ENCODE measurements at places on chromosomes 16 and 17.

DNA sequence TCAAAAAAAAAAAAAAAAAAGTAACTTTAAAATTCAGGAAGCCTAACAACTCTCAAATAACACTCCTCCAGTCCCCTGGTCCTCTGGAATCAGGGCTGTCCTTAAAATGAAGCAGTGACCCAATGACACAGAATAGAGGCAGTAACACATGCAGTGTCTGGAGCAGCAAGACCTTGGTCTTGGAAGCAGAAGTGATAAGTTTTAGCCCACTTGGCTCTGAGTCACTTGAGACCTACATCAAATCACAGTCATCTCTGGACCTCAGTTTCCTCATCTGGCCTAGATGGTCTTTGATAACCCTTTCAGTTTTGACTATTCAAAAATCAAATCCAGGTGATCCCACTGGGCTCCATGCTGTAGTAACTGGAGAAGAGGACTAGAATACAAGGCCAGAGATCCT, 39.0 kb downstream of the LYRM1 start:
- DNase-seq = no peak

DNA sequence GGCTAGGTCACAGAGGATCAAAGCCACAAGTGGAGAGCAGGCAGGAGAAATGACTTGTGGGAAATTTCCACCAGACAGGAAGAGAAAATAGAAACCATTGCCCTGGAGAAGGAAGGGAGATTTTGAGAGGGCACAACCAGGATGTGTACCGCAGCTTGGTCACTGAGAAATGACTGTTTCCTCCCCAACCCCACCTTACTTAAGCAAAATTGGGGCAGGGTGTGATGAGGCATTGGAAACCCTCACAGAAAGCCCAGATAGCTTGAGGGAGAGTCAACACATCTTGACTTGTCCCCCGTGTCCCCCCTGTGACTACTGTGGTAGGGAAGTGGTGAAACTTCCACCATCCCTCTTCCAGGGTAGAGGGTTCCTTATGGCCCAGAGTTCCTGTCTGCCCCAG, 113.5 kb upstream of the FAM20A start:
- DNase-seq = no peak

GRCh38 chr16:19474617-19475016, 47.3 kb downstream of the GDE1 start:
- no peak for DNase-seq

DNA sequence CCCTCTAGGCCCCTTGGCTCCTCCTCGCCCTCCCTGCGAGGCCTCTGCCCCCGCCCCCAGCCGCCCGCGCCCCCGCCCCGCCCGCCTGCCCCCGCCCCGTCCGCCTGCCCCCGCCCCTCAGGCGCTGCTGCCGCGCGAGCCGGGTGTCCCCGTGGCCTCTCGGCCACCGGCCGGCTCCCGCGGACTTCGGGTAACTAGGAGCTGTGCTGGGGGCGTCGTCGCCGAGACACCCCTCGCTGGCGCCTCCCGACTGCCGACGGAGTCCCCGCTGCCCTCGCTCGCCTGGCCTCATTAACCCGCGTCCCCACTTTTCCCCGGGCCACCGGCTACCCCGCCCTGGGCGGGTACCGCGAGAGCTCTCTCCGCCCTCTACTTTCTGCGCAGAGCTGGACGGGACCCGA, at the start of gene TLCD1:
Gene TLCD1, minus strand, starts transcription at position 8 of the 401 bp plus-strand sequence. CDS start 136 bp downstream, outside the sequence.
- no peak for DNase-seq

DNA sequence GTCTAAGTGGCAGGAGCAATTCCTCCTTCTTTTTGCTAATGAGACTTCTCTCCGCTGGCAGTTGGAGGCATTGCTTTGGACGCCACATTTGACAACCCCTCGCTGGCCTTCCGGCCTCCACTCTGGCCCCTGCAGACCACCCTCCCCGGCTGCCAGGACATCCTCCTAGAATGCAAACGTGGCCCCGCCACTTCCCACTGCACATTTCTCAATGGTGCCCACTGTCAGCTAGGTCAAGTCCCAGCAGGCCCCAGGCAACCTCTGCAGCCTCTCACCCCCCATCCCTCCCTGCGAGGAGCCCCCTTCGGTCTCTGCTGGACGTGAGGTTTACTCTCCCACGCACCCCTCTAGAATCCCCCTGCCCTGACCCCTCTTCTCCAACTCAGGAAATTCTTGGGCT, 250.3 kb downstream of the FOXL1 start:
- no peak for DNase-seq

GRCh38 chr17:21021208-21021803, 21.5 kb downstream of the USP22 start:
- no peak for DNase-seq

DNA sequence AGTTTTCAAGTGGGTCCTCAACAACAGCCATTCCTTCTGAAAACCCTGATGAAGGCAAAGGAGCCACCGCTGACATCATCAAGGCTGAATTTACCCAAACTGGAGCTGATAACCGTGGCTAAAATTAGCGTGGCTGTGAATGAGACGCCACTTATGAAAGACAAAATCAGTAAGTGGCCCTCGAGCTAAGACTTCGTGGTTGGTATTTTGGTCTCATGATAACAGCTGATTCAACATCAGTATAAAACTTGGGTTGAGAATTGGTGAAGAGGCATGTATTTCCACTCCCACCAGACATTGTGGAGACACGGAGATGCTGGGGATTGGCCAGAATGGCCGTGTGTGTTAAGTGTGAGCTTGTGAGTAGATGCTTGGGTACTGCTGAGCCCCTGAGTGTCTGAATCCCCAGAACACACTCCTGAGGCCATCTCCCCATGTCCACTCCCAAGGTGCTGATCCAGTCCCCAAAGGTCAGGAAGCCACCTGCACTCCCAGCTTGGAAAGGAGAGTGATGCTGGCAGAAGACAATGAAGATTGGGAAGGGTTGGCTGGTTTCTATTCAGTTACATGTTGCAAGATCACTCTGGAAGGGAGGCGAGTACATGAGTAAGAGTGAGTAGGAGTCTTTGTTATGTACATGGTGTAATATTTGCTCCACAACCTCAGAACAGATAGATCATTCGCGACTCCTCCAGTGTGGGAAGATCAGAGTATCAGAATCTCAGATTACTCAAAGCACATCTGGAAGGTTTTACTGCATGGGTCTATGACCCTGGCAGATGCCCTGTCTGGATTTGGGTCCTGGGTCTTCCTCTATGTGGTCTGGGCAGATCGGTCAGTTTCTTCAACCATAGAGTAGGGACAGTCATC, 207.7 kb downstream of the HS3ST3A1 start:
- no peak for DNase-seq

- no peak for DNase-seq
Measured at GRCh38 chr17:52035336-52035915, 123.1 kb downstream of the CA10 start.

DNA sequence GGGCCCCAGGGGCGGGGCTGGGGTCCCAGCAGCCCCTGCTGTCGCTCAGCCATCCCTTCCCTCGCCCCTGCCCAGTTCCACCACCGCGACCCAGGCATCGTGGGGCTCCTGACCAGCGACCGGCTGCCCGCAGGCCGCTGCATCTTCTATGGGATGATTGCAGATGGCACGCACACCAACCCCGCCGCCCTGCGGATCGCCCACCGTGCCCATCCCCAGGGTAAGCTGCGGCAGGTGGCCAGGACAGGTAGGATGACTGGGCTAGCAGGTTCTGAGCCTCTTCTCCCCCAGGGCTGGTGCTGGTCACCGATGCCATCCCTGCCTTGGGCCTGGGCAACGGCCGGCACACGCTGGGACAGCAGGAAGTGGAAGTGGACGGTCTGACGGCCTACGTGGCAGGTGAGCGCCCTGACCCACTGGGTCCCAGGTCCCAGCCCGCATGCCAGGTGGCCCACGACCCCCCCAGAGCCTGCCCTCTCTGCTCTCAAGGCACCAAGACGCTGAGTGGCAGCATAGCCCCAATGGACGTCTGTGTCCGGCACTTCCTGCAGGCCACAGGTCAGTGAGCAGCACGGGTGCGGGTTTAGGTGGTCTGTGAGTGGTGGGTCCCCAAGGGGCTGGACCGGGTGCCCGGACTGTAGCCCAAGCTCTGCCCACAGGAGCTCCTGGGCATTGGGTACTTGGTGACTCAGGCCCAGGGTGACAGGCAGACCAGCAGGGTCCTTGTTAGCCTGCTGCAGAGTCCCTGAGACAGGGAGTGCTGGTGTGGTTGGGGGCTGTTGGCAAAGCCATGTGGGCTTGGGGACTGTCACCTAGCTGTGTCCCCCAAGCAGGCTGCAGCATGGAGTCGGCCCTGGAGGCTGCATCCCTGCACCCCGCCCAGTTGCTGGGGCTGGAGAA, 2.8 kb downstream of the CEMP1 start:
- no peak for DNase-seq

- no peak for DNase-seq
Measured at GRCh38 chr17:29077320-29077719, 34.4 kb downstream of the PIPOX start.

DNA sequence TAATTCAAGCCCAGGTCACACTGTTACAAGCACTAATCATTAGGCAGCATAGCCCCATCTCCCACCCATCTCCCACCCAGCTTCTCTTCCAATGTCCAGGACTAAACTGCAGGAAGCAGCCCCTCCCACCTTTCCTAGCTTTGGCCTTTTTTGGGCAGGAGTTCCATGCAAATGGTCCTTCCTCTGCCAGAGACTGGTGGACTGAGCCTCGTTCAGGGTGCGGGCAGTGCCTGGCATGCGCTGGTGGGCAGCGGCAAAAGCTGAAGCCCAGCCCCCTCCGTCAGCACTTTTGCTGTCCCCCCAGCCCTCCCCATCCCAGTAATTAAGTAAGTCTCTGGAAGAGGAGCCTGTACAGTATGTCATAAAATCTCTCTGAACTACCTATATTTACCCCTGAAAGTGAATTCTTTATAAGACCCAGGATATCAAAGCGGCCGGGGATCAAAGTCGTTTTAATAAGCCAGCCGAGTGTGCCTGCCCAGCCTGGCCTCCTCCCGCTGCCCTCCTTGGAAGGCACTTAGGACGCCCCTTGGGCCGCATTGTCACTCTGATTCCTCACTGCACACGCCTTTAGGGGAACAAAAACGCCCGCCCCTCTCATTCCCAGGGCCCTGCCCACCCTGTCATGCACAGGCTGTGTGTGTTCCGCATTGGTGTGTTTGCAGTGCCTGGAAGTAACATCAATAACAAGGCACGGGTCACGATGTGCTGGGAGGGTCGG, 109.9 kb downstream of the IRX5 start:
- no peak for DNase-seq

DNA sequence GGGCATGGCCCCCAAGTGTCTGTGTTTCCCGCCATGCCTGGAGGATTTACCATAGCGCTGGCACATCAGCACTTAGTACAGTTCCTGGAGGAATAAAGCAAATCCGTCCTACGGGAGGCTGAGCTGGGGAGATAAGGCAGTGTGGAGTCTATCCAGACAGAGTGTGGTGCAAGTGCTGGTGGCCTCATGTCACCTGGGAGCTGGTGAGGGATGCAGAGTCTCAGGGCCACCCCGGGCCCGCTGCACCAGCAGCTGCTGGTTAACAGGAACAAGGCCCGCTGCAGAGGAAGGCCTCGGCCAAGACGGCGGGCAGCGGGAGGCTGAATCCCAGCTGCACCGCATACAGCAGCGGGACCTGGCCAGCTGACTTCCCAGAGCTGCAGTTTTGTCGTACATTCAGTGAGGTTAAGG, 57.3 kb upstream of the CDC42EP4 start:
- no peak for DNase-seq

- DNase-seq = no peak
Measured at GRCh38 chr16:75745823-75746222, 19.5 kb upstream of the CPHXL start.

GRCh38 chr17:17134051-17134956, 71.8 kb downstream of the PLD6 start:
- no peak for DNase-seq

GRCh38 chr16:57578521-57579360, 36.3 kb downstream of the ADGRG5 start:
- DNase-seq = no peak

DNA sequence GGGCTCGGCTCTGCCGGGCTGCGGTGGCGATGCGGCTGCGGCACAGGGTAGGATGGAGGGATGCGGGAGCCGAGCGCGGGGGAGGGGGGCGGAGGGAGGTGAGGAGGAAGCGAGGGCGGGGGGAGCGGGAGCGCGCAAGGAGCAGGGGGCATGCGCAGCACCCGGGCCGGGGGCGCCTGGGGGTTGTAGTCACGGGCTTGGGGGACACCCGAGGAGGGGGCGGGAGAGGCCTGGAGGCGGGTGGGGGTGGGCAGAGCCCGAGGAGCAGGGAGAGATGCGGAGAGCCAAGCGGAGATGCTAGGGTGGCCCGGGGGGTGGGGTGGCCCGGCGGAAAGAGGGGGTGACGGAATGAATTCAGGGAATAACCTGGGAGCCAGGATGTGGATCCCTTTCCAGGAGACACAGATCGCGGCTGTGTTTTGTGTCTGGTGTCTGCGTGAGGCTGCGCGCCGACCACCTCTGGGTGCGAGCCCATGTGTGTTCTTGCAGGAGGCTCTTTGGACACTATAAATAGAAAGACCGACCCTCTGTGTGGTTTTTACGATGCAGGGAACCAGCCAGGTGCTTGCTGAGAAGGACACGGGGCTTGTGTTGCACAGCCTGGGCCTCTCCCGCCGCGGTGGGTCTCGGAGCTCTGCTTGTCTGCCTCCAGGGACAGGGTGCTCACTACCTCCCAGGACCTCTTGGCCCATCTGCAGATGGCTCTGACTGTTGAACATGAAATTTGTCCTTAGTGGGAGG, at the start of gene STX1B:
Gene STX1B, minus strand, starts transcription at position 54 of the 741 bp plus-strand sequence. CDS start 242 bp downstream, outside the sequence.
- peak; percentile 87 for DNase-seq

DNA sequence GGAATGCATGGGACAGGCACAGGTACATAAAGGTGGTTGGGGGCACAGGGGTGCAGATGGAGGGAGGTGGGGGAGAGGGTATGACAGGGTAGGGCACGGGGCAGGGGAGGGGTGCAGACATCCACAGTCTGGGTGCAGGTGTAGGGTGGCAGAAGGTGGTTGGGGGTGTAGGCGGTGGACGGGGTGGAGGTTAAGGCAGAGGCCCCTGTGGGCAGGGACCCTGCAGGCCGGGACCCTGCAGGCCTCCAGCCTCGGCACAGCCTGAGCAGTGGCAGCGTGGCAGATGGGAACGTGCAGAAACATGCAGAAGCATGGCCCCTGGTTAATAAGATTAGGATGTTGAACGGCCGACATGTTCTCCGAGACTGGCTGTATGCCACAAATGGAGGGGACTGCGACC, 115.2 kb downstream of the RBFOX3 start:
- DNase-seq = no peak

DNA sequence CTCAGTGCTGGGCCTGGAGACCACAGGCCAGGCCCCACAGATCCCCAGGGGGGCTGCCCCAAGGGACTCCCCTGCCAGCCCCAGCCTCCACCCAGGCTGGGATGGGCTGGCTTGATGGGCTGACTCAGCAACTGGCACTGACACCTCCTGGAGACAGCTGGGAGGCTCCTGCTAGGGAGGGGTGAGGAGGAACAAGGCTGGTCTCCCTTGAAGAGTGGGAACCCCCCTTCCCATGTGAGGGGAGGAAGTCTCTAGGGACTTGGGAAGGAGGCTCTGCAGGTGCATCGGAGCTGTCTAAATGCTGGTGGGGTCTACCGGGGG, 10.4 kb downstream of the NHERF1 start:
- DNase-seq = no peak

Measured in H1 (cell line).